Activated naive CD8-positive, alpha-beta T cell treated with anti-CD3 and anti-CD28 coated beads, Interleukin-2, amount 10 ng/mL, durations not matched to agents 7 days and 5 days (primary cell): ENCODE measurements at places on chromosomes 11 and 22.

DNA sequence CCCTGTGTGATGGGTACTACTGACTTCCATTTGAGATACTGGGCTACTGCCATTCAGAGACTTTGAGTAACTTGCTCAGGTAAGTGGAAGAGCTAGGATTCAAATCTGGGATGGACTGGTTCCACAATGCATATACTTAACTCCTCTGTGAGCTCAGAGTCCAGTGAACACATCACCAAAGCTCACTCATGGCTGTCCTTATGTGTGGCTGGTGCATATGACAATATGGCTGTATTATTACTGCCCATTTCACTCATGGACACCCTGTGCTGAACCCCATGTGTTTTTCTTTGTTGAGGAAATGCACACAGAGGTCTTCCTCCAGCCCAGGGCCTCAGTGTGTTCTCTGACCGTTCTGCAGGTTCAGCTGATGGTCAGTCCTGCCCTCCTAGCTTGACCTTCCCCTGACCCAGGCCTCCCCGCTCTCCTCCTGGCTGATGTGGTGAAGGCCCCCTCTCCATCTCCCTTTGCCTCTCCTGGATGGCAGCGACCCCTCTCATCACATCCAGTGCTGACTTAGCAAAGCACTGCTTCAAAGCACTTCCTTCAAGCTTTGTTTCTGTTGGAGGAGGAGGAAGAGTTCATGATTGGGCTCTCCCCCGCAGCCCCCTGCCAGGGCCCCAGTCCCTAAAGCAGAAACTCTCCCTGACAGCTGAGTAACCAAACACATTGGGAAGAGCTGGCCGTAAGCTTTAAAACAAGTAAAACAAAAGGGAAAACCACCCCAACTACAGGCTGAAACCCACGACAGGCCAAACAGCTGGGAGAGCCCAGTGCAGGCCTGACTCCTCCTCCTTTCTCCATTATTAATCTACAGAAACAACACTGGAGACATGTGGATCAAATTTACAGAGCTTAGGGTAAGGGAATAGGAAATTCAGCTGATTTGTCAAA lies 101.2 kb downstream of the NAT10 start:
- DNase-seq, result no peak

DNA sequence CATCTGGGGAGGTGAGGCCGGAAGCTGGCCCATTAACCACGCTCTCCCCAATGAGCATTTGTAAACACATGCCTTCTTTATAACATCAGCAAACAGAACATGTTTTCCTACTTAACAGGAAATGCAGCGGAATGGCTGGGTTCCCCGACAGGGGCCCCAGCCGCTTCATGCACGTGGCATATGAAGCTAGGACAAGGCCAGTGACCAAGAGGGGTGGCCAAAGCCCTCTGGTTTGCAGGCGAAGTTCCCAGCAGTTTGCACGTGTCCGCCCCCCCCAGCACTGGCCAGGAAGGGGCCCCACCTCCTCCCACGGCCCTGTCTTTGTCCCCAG lies 38.7 kb upstream of the LINC01488 start:
- no peak for DNase-seq

DNA sequence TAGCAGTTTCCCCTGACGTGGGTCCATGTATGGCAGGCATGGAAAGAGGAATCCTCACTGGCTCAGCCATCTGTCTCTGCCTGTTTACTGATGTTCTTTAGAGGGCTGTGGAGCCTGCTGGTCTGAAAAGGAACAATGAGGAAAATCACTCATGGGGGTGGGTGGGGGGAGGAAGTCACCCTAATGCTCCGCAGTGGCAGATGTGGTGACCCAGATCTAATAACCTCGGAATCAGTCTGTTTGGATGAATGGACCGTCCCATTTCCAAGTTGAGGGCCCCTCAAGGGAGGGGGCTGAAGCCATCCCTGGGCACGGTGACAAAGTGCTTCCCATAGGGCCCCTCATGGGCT lies 4.4 kb downstream of the BCR start:
- DNase-seq, result no peak

DNA sequence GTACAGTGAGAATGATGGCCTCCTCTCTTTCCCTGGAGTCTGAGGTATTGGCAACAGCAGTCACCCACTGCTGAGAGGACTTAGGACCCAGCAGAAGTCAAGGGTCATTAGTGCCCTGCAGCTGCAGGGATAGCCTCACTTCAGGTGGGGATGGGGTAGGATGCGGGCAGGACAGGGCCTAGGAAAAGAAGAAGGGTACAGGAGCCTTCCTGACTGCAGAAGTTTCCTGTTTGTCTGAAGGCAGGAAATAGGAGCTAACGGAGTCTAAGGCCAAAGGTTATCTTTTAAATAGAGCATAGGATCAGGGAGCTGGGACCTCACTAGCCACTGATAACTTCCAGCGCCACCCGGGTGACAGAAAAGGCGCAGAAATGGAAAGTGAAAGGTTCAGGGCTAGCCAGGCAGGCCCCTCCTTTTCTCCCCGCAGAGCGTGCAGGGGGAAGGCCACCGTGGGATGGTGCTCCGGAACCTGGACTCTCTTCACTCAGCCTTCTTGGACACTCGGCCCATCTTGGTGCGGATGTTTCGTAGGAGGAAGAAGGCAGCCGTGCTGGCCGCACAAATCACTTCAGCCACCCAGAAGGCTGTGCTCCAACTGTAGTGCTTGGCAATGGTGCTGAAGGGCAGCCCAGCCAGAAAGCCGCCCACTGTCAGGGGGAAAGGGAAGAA lies 6.0 kb downstream of the TRAPPC4 start:
- DNase-seq, result no peak

- no peak for DNase-seq
Measured at GRCh38 chr22:48703265-48703941, 1124.3 kb downstream of the BRD1 start.

DNA sequence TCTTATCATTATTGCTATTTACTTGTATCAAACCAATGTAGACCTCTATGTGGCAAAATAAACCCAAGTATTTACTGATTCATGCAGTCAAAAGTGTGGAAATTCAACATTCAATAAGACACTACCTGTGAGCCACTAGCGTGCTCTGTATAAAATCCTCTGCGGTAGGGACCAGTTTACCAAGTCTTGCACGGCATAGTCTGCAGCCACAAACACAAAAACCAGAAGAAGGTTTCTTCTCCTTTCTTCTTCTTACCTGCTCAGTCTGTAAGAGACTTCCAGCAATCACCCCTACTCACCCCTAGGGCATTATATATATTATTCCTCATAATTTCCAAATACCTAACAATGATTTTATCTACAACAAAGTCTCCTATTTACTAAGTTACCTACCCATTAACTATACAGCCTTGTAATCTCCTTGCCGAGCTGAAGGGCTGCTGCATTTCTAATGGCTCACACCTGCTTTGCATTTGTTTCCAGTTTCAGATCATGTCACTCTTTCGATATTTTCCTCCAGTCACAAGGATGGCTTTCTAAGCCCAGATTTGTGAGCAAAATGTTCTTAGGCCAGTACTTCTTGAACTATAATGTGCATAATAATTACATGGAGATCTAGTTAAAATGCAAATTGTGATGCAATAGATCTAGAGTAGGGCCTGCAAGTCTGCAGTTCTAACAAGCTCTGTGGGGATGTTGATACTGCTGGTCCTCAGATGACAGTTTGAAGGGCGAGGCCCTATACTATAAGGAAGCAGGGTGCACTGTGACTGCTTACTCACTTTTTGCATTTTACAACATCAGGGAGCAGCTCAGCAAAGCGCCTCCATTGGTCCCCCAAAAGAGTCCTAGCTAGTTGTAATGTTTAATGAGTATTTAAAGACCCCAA lies 191.9 kb upstream of the DDI1 start:
- no peak for DNase-seq

GRCh38 chr11:93659841-93660240 lies 1.6 kb upstream of the CEP295 start:
- no peak for DNase-seq

DNA sequence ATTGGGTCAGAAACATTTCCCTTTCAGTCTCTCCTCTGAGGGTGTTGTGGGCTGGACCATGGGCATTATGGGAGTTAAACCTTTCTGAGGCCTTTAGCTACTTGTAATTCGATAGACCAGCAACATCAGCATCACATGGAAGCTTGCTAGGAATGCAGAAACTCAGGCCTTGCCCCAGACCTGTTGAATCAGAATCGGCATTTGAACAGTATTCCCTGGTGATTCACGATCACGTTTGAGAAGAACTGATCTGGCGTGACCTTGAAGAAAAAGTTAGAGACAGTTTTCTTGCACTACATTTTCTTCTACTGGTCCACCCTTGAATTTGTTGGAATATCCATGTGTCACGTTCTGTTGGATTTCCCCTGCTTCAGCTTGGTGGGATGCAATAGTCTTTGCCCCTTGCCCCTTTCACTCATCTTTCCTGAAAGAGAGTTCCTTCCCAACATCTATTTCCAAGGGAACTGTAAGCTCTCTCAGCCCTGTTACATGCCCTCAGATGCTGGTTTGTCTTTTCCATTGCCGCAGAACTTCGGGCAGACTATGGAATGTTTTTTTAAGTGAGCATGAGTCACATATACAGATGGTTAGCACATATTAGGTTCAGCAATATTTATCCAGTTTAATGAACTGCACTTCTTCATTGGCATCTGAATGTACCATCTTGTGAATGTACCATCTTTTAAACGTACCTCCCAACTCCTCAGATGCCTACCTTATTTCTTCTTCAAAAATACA lies 23.9 kb downstream of the EHF start:
- no peak for DNase-seq

- DNase-seq, result no peak
Measured at GRCh38 chr22:20101638-20102037, 14.3 kb upstream of the RANBP1 start.

DNA sequence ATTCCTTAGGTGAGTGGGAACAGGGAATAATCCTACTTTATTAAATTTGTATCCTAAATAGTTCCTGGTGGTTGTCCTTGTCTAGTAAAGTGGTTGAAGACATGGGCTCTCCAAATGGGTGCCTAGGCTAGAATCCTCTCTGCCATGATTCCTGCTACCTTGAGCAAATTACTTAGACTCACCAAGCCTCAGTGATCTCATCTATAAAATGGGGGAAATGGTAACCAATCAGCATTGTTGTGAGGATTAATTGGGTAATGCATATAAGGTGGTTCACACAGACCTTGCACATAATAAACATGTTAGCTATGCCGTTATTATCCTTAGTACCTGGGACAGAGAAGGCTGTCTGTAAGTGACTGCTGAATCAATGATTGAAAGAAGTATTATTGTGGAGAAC lies 109.9 kb downstream of the FAR1 start:
- DNase-seq, result no peak

DNA sequence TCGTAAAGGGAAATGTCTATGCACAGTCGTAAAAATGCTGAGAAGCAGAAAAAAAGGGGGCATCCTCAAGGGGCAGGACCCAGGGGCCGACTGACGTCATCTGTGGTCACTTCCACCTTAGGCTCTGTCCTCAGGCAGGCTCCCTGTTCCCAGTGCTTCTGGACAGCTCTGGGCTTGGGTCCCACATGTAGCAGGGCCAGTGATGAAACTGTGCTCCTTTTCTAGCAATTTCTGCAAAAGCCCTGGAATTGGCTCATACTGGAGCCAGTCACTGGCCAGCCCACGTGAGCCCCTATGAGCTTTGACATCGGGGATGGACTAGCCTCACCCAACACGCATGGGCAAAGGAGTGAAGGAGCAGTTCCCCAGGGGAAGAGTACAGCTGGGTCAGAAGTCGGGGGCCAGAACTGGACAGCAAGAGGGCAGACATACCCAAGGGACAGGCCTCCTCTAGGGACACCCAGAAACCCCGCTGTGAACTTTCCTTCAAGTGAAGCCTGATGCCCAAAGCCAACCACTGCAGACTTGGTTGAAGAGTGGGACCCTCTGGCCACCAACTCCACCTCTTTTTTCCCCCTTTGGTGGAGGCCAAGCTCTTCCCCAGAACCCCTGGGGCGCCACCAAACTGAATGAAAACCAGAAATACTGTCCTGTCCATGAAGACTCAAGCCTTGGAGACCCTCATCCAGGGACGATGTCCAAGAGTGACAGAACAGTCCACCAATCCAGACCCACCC lies 1349.0 kb downstream of the BRD1 start:
- no peak for DNase-seq

GRCh38 chr22:24753914-24754313 lies 20.6 kb downstream of the PIWIL3 start:
- no peak for DNase-seq

DNA sequence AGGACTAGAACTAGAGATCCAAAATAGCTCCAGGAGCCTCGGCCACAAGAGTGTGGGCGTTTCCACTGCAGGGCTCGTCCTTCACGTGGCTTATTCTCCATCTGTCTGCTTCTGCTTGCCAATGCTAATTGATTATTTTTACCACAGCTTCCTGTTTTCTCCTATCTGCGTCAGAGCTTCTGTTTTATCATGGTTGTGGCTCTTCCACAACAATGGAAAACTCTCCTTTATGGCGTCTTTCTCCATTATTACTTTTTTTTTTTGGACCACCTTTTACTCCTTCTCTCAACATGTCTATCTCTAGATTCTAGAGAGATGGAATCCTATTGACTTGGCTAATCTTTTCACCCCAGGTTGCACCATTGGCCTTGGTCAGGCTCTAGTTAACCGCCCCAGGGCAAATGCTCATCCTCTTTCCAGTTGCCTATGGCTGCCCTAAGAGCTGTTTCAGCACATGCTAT lies 25.9 kb downstream of the CAT start:
- DNase-seq, result no peak

GRCh38 chr11:69537855-69538640 lies 56.6 kb downstream of the LINC01488 start:
- no peak for DNase-seq

DNA sequence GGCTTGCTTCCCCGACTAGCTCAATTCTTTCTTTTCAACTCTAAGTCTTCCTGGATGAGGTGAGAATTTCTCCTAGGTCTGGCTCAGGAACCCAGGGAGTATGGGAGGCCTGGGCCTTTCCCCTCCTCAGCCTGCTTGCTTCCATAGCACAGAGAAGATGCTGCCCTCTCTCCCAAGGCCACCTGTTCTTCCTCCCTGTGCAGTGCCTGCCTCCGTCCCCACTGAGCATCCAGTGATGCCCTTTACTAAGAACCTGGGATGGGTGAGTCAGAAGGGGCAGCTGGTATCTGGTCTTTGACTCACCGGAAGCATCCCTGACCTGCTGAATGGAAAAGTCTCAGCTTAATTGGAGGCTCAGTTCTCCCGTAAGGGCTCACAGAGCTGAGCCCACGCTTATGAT lies 607.9 kb downstream of the BUD13 start:
- no peak for DNase-seq

GRCh38 chr11:4022669-4023068 lies 71.9 kb upstream of the RRM1 start:
- no peak for DNase-seq

DNA sequence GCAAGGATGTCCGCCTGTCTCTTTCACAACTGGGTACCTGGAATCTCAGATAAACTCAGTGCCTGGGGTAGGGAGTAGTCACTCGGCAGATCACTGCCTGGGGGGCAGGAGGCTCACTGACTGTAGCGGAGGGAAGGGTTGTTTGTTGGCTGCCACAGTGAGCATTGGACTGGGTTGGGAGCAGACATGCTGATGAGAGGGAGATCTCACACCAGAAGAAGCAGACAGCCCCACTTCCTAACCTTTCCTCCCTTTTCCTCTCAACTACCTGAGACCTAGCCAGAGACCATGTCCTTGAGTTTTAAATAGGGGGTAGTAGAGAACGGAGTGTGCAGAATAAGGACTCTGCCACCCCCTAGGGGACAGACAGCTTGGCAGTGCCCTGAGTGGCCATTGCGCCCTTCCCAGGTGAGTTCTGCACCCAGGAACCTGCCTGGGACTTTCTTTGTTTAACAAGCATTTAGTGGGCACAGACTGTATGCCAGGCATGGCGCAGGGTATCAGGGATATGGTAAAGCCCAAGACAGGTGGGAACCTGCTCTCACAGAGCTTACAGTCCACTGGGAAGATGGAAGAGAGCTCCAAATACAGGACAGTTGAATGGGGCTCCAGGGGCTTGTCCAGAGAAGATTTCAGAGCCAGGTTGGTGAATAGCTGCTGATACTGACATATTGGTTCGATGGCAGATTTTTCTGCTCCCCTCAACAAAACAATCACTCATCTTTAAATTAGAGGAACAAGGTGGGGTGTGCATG lies 115.7 kb upstream of the NNMT start:
- DNase-seq, result no peak
